ENCODE measurements at places on chromosomes 11 and 22.

GRCh38 chr11:15884141-15884540 lies 472.2 kb downstream of the SOX6 start:
- DNase-seq = no peak

DNA sequence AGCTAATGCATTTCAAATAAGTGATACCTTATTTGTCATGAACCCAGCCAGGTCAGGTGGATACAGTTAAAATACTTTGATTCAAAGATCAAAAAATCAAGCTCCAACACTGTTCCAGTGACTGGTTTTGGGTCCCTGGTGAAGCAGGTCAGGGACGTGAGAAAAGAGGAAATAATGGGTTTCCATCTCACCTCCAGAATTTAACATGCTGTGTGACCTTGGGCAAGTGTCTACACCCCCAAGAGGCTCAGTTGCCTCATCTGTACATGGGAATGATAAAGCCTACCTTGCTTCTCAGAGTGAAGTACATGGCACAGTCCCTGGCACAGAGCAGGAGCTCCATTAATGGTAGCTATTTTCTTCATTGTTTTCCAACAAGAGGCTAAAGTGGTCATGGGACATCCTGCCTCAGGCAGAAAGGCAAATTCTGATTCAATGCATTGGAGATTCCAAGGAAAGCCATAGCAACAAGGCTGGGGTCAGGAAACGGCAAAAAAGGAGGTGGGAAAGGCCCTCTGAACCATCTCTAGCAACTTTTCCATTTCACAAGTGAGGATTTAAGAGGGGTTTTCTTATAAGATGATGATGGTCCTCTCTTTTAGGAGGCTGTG lies 108.5 kb downstream of the CSNK2A3 start:
- DNase-seq = no peak

DNA sequence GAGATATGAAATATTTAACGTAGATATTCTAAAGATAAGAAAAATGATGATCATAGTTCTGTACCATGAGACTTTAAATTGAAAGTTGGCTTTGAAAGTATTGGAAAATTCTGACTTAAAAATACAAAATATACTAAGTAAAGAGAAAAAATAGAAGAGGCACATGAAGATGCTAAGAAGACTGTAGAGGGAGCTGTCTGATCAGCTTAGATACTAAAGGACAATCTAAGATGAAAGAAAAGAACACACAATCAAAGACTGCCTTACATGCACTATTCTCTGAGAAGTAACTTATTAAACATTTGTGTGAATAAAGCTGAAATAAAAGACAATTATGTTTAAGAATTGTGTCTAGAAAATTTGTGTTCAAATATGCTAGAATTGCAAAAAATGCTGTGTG lies 55.1 kb downstream of the RBMXL2 start:
- no peak for DNase-seq

- DNase-seq = no peak
Measured at GRCh38 chr11:11505692-11506091, 116.1 kb downstream of the GALNT18 start.

DNA sequence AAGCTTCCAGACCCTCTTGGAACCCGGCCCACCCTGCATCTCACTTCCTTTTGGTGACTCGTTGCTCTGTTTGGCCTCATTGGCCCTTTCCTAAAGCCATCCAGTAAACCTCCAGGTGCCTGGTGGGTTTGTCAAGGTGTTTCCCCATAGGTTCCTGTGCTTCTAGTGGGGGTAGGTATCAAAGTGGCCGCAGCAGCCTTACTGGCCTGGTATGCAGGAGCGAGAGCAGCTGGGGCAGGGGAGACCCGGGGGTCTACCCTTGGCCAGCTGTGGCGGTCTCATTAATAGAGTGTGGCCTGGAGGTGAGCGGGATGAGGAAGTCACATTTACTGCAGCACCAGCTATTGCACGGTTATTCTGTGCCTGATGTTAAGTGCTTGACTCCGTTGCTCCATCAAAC lies 4.1 kb downstream of the APOA4 start:
- DNase-seq = no peak

- DNase-seq = no peak
Measured at GRCh38 chr22:22720724-22721261, 76.4 kb downstream of the GGTLC2 start.
